ENCODE measurements at places on chromosomes 12 and 14.

- DNase-seq: no peak
Measured at GRCh38 chr12:54415221-54415929, 3.7 kb downstream of the ITGA5 start.

GRCh38 chr14:56494167-56494566 is 85.4 kb upstream of the TMEM260 start:
- DNase-seq: no peak

GRCh38 chr14:105173901-105174894 is 5.6 kb upstream of the JAG2 start:
- DNase-seq: no peak

GRCh38 chr12:132413931-132414588 is 75.9 kb upstream of the FBRSL1 start:
- DNase-seq: no peak

GRCh38 chr14:42556551-42556950 is 949.9 kb downstream of the LRFN5 start:
- no peak for DNase-seq

- DNase-seq: no peak
Measured at GRCh38 chr12:65649126-65649525, 175.2 kb upstream of the HMGA2 start.

DNA sequence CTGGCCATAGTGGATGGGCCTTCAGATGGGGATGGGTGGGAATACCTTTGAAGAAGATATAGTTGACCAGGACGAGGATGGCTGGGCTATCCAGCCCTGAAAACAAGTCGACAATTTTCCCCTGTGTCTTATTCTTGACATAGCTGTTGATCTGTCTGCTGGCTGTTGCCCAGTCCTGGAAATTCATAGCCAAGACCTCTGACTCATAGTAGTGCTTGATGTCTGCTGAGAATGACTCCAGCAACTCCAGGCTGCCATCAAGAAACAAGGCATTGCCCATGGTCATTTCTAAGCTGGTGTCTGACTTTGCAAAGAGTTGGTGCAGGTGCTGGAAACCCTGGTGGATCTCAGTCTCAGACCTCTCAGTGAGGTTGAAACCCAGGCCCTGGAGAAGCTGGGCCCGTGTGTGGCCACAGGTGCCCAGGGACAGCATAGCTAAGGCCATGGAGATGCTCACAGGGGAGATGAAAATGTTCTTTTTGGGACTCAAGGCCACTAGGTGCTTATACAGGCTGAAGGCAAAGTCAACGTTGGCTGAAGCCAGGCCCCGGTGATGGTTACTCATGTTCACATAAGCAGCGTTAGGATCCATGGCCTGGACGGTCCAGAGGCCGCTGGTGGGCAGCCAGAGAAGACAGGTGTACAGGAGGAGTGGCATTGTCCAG is 9.0 kb downstream of the SERPINA6 start:
- no peak for DNase-seq

DNA sequence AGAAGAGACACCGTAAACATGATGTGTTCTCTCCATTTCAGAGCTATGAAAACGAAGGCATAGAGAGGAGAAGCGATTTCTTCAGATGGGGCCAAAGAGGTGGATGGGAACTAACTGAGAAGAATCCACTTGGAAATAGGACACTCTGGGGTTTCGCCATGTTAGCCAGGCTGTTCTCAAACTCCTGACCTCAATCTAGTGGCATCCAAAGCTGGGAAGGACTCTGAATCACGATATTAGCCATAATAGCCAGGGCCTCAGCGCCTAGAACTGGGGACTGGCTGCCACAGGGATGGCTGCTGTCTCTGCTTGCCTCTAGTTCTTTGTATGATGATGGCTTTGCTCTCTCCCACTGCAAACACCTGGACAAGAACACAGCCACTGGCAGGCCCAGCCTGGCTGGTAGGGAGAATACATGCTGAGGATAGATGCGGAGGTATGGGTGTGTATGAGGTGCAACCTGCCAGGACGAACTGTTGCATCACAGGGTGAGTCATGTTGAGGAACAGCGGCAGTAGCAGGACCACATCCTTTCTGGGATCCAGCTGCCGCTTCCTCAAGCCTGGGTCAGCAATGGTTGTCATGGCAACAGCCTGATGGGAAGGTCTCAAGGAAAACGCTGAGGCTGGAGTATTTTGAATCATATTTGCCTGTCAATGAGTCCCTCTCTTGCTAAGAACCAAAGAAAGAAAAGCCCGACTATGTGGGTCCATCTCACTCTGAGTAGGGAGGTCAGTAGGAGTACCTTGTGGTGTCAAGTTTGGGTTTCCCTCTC is 31.1 kb downstream of the CCDC177 start:
- DNase-seq: no peak

DNA sequence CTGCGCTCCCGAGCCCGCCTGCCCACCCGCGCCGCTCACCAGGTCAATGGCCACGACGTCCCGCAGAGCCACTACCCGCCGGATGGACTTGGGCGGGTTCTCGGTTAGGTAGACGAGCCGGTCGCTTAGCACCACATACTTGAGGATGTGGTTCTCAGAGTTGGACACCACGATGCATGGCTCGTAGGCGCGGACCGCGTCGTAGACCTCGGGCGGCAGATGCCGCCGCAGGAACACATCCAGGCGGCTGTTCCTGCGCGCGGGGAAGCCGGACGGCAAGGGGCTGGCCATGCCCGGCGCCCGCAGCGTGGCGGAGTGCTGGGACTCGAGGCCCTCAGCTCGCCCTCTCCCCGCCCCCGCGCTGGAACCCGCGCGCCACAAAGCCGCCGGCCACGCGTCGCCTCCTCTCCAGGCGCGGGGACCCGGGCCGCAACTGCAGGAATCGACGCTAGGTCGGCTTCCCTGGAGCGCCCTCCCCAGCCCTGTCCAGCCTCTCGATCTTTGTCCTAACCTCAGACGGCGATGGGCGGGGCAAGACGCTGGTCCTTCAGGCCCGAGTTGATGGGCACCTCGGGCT is at the start of gene C12orf56:
Gene C12orf56, minus strand, starts transcription at position 484 of the 577 bp plus-strand sequence. Its CDS starts 193 bp downstream, at position 291.
- DNase-seq: no peak

DNA sequence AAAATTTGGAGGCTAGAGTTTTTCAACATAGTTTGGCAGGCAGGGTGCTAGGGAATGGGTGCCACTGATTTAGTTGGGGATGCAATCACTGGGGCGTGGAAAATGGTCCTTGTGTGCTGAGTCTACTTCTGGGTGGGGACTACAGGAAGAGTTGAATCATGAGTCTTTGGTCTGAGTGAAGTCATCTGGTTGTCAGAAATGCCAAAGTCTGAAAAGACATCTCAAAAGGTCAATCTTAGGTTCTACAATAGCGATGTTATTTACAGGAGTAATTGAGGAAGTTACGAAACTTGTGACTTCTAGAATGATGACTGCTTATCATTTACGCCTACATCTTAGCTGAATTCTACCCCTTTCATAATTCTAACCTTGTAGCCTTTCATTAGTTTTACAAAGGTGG is 209.1 kb downstream of the NUBPL start:
- DNase-seq: no peak

GRCh38 chr12:124097701-124098100 is 124.7 kb downstream of the ZNF664 start:
- no peak for DNase-seq

GRCh38 chr14:78319887-78320635 is 149.9 kb downstream of the NRXN3 start:
- DNase-seq: no peak

DNA sequence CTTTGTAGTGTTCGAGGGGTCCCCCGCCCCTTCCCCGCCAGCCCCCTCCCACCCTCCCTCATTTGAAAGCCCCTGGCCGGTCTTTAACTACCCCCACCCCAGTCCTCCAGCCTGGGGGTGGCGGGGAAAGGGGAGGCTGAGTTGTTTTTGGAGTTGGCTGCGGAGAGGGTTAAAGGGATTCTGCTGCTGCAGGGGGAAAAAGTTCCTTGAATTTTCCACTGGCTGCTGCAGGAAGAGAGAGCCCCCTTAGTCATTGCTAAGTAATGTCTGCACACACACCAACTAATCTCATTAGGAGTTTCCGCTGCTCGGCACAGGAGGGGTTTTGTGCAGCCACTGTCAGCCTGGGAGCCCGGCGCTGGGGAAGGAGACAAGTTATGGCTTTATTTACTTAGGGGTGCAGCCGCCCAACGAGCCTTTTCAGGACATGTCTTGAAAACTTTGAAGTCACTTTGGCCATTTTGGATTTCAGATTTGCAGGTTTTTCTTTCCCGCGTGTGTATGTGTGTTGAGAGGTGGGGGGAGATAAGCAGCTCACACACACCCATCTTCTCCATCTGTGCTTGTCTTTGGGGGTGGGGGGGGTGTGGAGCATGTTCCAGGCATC is 1.8 kb downstream of the ELK3 start:
- DNase-seq: no peak

- DNase-seq: peak; percentile 39
Measured at GRCh38 chr12:49098035-49098451, 3.4 kb upstream of the DHH start.

DNA sequence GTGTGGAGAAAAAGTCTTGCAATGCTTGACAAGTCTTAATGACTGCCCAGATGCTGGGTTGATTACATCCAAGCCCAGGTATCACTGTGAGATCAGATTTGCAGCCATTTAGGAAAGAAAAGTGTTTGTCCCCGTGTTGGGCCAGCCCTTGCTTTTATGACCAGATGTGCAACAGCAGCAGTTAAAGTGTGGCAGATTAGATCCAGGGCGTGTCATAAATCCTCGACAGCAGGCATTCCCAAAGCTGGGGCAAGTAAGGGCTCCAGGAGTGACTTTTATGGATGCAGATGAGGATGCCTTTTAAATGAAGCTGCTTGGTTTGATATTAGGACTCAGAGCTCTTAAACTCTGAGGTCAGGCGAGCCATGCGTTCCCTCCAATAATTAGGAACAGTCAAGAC is 1.7 kb downstream of the SMOC1 start:
- DNase-seq: no peak

GRCh38 chr14:105480807-105481801 is 5.6 kb upstream of the CRIP1 start:
- peak; percentile 84 for DNase-seq

GRCh38 chr14:22668417-22668816 is 24.3 kb upstream of the OR6J1 start:
- no peak for DNase-seq

DNA sequence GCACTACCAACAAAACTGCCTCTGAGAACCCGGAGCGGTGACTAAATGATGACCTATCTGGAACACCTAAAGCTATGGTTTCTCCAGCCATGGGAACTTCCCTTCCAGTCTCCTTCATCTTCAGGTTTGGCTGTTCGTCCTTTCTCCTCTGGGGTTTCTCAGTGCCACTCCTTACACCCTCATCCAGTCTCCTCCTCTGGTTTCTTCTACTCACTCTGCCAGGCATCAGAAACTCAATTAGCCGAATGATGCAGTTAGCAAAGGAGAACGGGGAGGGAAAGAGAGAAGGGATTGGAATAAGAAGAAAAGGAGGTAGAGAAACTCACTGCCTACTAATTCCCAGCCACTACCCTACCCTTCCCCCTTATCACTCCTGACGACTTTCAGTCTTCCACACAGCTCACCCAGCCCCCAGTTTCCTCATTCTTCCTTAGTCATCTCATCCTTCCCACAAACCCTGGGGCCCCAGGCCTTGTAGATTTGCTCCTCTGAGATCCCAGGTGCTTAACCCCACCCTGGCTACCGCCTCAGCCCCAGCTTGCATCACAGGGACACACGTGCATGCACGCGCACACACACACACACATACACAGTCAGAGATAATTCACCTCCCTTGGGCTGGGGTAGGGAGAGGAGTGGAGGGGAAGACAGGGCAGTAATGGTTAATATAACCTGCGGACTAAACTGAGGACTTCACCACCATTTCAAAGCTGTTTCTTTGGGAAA is 13.0 kb downstream of the FGD6 start:
- DNase-seq: no peak

DNA sequence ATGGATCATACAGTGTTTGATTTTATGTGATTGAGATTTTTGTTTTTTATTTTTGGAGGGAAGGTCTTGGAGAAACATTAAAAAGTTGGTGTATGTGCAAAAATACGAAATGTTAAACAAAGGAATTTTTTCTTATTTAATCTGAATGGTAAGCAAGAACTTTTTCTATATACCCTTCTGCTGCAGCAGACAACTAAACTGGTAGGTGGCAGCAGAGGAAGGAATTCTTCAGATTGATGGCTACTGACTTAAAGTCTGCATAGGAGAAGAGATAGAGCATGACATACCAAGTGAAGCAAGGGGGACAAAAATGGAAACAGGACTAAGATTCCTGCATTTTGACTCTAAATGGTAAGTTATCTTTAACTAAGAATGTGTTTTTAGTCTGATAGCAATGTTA is 42.0 kb upstream of the A2ML1 start:
- no peak for DNase-seq

- peak; percentile 43 for DNase-seq
Measured at GRCh38 chr12:57242691-57243454, 8.1 kb downstream of the STAC3 start.

- no peak for DNase-seq
Measured at GRCh38 chr12:38761111-38761510, 144.3 kb downstream of the CPNE8 start.

Measured in activated CD4-positive, alpha-beta T cell treated with anti-CD3 and anti-CD28 coated beads for 1 hour (primary cell).